ACHN (cell line): ENCODE measurements at places on chromosomes 12 and 14.

GRCh38 chr12:128959901-128960300, 106.6 kb downstream of the GLT1D1 start:
- DNase-seq: no peak

GRCh38 chr12:22687361-22688076, 62.5 kb downstream of the ETNK1 start:
- no peak for DNase-seq

GRCh38 chr12:102437511-102437910, 42.9 kb downstream of the IGF1 start:
- no peak for DNase-seq

DNA sequence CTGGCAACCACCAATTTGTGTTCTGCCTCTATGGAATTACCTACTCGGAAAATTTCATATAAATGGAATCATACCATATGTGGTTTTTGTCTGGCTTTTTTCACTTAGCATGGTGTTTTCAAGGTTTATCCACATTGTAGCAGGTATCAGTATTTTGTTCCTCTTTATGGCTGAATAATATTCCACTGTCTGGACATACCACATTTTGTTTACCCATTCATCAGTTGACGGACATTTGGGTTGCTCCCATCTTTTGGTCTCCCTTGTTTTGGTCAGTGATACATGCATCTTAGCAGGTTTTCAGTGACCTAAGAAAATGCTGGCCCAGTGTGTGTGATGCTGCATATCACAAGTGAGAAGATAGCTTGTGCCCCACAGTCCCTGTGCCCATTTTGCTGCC, 21.2 kb downstream of the CALM1 start:
- no peak for DNase-seq

GRCh38 chr12:81798294-81798693, 39.1 kb upstream of the PPFIA2 start:
- DNase-seq: no peak

- no peak for DNase-seq
Observed at GRCh38 chr12:19201661-19202060, 72.1 kb downstream of the PLEKHA5 start.

DNA sequence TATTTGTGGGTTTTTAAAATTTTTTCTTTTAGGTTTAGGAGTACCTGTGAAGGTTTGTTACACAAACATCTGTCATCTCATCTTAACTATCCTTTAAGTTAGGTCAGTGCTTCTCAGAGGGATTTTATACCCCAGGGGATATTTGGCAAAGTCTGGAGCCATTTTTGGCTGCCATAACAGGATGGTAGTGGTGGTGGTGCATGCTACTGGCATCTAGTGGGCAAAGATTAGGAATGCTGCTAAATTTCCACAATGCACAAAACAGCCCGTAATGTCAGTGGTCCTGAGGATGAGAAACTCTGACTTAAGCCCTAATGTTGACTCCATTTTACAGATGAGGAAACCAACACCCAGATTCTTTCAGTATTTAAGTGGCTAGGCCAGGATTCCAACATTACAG, 85.2 kb upstream of the MYF6 start:
- peak; percentile 60 for DNase-seq

DNA sequence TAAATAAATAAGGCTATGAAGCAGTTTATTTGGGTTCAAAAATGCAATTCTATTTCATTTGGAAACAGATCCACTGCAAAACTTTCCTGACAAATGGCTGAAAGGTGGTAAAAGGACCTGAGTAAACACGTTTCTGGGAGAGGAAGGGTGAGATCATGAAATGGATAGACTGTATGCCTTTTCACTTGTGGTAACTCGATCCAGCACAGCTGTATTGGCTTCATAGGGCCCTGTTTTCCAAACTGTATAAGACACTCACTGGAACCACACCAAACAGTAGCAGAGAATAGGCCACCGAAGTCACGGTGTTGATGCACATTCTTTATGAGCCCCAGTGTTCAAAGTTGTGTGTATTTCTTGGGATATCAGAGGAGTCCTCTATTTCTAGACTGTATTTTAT, 325.2 kb upstream of the DIO2 start:
- no peak for DNase-seq

- DNase-seq: no peak
Observed at GRCh38 chr14:105859717-105860614, 333.6 kb downstream of the TMEM121 start.

GRCh38 chr14:39763402-39763890, 331.2 kb upstream of the FBXO33 start:
- no peak for DNase-seq

DNA sequence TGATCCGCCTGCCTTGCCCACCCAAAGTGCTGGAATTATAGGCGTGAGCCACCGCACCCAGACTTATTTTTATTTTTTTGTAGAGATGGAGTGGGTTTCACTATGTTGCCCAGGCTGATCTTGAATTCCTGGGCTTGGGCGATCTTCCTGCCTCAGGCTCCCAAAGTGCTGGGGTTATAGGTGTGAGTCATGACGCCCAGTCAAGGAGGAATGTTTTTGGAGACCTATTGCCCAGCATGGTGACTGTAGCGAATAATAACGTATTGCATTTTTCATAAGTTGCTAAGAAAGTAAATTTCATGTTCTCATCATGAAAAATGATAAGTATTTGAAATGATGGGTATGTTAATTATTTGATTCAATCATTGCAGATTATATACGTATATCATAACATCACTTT, 46.5 kb downstream of the TEAD4 start:
- DNase-seq: no peak

- no peak for DNase-seq
Observed at GRCh38 chr12:15244341-15244740, 23.1 kb upstream of the RERG start.

DNA sequence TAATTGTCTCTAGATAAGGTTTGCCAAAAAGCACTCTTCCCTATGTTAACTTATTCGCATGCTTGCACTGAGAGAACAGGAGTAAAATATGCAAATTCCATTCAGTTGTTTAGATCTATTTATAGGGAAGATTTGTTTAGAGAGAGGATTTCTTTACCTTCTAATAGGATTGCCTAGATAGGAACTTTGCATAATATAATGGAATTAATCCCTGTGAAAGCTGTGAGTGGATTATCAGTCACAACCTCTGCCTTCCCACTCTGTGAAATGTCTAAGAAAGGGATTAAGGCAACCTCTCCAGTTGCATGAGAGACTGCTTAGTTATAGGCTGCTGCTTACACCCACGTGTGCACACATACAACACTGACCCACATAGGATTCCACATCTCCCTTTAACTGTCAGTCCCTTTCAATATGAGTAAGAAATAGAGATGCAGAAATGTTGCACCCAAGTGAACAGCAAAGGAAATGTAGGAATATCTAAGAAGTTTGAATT, 83.2 kb downstream of the ALG10B start:
- DNase-seq: no peak

- no peak for DNase-seq
Observed at GRCh38 chr12:31570880-31571279, 20.1 kb downstream of the DENND5B start.

GRCh38 chr12:128015276-128015675, 251.7 kb upstream of the TMEM132C start:
- DNase-seq: no peak

DNA sequence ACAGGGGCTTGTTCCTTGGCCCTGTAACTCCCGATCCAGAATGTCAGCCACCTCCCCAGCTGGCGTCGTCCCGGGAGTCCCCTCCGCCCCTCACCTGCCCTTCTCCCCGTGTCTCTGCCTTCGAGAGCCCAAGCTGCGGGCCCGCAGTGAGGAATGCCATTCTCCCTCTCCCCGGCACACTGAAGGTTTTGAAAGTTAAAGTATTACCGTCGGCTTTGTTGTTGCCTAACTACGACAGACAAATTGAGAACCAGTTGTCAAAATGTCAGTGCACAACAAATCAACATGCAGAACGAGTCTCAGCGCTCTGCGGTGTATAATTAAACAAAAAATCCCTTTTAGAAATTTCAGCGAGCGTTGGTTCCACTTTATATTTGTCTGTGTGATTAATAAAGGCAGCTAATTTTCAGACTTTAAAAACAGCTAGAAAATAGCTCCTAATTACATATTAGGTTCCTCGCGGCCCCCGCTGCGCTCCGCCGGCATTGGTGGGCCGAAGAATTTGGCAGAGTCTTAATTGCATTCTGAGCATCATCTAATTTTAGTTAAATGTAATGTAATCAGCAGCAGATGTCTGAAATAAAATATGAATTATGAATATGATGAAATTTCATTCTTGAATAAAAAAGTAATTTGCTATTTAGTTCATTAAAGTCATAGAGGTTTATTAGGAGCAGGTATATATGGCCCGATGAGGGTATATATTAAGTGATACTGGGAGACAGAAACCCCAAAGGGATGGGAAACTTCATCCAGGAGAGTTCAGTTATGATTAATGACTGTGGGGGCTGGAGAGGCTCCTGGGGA, 40.3 kb downstream of the MVK start:
- DNase-seq: no peak

DNA sequence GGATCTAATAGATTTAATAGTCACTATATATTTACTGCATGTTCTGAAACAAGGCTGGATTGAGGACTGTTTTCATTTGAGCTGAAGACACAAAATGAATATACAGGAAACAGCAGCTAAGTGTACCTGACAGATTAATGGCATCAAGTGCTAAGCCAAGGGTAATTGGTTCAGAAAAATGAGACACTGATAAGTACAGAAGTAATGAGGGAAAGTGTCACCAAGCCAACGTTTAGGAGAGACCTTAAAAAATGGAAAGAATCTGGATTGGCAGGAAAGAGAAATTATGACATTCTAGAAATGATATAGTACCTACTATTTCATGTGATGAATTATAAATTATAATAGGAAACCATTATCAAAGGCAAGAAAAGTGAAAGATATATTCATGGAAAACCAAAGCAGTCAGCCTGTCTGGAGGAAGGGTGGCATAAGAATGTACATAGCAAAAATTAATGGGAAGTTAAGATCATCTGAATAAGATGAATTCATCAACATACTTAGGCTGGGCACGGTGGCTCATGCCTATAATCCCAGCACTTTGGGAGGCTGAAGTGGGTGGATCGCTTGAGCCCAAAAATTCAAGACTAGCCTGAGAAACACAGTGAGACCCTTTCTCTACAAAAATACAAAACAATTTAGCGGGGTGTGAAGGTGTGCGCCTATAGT, 21.0 kb upstream of the DUSP16 start:
- DNase-seq: no peak

DNA sequence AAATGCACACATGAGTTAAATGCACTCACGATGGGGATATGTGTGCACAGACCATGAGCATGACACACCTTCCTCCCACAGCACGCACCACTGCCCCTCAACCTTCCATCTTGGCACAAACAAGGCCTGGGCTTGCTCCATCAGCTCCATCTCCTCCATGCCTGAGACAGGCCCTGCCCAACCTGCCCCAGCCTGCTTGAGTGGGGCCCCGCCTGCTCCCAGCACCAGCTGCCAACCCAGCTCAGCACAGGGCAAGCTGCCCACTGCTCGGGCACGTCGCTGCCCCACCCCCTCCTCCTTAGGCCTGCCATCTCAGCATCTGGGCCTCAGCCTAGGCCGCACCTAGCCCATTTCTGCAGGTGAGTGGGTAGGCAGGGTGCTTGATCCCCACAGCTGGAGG, 27.6 kb upstream of the KRT78 start:
- peak; percentile 88 for DNase-seq

GRCh38 chr12:23810329-23810902, 139.1 kb downstream of the SOX5 start:
- DNase-seq: no peak

DNA sequence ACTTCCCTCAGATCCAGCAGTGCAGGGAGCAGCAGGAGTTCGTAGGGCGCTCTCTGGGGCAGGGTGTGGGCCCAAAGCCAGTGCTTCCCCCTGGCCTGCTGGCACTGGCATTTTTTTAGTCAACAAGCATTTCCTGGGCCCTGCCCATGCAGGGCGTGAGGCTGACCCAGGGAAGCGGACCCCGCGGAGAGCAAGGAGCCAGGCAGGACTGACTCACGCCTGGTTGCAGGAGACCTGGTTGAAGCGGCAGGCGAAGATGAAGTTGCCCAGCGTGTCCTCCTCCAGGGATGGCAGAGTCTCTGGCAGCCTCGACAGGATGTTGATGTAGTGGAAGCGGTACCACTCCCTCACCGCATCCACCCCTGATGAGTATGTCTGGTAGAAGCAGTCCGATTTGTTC, 13.5 kb downstream of the SCNN1A start:
- DNase-seq: peak; percentile 43

GRCh38 chr14:70018713-70019211, 139.5 kb downstream of the SMOC1 start:
- DNase-seq: no peak

DNA sequence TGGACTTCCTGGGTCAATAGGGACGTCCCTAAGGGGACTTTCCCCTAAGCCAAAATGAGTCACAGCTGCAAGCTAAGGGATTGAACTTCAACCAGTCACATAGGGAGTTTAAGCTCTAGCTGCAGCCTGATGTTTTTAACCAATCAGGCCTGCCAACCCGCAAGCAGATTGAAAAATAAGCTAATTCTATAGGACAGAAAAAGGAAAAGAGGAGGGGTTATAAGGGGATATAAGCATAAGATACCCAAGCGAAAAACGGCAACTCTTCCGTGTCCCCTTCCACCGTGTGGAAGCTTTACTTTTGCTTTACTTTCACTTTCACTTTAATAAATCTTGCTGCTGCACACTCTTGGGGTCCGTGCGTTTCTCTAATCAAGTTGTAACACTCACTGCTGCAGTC, 24.4 kb downstream of the ATP23 start:
- DNase-seq: peak; percentile 13

- no peak for DNase-seq
Observed at GRCh38 chr12:77239617-77240016, 174.2 kb upstream of the E2F7 start.
